Effector memory CD8-positive, alpha-beta T cell (primary cell): ENCODE measurements at places on chromosomes 12 and 14.

DNA sequence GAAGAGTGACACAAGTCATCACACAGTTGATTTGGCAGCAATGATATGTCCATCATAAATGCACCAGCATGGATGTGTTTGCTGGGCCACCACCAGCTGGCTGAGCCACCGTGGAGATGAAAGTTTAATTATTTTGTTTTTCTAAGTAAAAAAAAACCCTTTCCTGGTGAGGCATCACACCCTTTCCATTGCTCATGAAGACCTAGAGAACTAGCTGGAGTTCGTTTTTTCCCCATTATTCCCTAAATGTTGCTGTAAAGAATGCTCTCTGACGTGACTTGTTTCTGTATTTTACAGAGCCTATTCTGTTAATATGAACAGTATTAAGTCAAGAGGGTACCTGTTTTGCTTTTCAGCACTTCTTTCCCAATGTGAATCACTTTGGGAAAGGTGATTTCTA, 257.9 kb downstream of the MSRB3 start:
- DNase-seq = no peak

DNA sequence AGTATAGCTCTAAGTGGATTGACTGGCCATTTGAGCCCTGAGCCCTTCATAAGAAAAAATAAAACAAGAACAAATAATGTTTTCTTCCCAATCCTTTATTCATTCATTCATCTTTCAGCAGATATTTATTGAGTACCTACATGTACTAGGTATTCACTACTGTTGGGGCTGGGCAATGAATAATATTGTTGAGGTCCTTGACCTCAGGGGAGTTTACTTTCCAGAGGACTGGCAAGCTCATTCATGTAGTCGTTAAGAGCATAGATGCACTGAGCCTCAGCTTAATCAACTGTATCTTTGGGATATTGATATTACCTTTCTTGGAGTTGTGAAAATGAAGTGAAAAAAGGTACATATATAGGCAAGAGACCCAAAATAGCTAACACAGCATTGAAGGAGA, 7.6 kb downstream of the CFAP54 start:
- no peak for DNase-seq

GRCh38 chr14:31965735-31966598, 111.1 kb upstream of the ARHGAP5 start:
- DNase-seq = no peak

DNA sequence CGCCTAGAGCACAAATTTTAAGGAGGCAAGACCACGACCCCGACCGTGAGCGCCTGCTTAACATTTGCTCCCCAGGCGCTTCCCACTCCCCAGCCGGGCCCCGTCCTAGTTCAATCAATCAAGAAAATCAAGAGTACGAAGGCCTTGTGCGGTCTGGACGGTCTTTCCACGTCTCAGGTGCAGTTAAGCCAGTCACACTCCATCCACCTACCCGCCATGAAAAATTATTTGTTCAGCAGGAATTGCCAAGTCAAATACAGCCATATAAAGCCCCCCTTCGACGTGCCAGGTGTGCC, 603 bp upstream of the LRR1 start:
- DNase-seq = no peak

DNA sequence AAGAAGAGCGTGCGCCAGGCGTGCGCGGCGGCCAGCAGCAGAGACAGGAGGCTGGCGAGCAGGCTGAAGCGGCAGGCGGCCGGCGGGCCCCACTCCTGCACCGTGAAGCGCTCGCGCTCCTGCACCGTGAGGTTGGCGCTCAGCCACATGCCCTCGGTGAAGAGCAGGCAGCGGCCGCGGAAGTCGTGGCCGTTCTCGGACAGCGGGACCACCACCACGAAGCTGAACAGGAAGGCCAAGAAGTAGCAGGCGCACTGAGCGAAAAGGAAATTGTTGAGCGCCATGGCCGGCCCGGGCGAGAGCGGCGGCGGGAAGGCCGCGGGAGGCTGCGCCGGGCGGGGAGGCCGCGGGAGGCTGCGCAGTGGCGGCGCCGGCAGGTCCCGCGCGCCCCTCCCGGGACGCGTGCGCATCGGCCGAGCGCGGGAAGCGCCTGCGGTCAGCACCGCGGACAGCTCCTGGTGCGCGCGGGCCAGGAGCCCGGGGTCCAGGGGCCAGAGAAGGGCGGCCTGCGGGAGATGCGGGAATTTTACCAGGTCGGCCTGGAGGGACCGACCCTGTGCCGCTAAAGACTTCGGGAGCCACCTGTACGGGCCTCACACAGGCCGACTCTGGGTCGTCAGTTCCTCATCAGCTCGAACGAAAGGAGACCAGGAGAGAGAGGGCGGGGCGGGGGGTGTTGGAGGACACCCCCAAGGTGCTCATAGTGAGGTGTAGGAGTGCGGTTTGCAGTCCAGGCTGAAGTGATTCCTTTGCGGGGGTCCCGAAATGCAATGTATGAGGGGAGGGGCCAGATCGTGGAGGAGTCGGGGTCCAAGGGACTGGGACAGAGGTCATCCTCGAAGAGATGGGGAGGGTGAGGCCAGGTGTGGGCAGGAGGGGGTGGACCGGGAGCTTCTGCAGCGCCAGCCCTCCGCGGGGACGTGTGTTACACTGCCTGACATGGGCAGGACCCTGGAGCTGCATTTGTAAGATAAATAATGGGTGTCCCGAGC, at the start of gene TMEM179:
Gene TMEM179, minus strand, starts transcription at position 315 of the 992 bp plus-strand sequence. Its CDS starts 31 bp downstream, at position 284.
- no peak for DNase-seq

GRCh38 chr14:74257078-74257940, 18.1 kb downstream of the VSX2 start:
- DNase-seq = peak; percentile 61

DNA sequence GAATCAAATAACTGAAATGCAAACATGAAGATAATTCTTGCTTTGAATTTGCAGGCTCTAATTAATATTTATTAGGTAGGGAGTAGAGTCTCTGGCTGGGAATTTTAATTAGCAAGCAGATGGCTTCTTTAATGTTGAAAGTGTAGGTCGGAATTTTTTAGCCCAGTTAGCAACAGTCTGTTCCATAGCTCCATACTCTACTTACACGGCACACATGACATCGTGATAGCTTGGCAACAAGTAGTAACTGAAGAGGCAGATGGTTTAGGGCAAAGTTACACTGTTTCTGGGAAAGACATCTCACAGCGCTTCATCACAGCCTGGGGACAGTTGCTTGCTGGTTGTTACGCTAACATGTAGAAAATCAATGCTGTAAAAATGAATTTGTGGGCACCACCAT, 710.7 kb downstream of the GALC start:
- DNase-seq = no peak

DNA sequence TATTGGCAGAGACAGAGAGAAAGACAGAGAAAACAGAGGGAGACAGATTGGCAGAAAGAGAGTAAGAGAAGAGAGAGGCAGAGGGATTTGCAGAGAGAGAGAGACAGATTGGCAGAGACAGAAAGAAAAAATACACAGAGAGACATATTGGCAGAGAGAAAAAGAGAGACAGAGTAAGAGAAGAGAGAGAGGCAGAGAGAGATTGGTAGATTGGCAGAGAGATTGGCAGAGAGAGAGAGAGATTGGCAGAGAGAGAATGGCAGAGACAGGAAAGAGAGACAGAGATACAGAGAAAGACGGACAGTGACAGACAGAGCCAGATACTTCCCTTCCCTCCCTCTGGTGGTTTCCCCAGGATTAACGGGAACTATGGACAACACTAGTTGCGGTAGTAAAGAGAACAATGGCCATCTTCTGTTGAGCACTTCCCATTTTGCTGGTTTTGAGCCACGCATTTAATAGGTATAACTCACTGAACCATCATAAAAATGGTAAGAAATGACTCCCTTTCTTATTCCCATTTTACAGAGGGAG, 2.6 kb upstream of the NOS1 start:
- no peak for DNase-seq

DNA sequence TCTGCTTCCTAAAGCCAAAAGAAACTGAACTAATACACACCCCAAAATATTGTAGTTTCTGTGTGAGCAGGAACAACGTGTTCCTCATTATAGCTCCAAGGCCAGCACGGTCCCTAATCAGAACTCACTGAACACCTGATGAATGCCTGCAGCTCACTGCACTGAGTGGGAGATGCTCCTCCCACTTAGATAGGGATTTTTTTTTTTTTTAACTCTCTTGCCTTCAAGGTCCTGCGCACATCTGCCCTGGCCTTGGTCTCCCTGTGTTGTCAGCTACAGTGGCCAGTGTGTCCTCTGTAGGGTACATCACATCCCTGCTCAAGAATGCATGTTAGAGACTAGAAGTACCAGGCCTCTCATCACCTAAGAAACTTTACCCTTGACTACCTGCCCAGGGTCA, 44.3 kb upstream of the TMPO start:
- no peak for DNase-seq

- DNase-seq = no peak
These were observed 12.8 kb downstream of the ACADS start for GRCh38 chr12:120738252-120739030.
